CD4-positive, alpha-beta T cell treated with Interleukin-17A for 4 hours (primary cell): ENCODE measurements at places on chromosomes 6 and 20.

DNA sequence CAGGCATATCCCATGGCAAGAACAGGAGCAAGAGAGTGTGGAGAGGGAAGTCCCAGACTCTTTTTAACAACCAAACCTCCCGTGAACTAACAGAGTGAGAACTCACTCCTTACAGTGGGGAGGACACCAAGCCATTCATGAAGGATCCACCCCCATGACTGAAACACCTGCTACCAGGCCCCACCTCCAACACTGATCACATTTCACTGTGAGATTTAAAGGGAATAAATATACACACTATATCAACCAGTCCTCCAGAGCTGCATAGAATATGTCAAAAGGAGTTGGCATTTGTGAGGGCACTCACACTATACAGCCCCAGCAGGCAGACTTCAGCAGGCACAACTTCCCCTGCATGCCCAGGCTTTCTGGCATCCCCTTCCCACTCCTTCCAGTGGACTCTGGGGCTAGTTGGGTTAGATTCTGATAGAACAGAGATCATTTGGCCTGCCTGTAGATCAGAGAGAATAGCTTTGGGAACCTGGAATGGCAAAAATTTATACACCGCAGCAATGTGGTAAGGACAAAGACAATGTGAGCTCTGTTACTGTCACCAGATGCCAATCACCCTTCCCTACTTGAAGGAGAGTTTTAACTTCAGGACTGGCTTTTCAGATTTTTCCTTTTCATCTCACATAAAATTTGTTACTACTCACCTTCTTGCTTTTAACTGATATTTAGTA lies 25.2 kb upstream of the TENT5A start:
- DNase-seq = no peak

DNA sequence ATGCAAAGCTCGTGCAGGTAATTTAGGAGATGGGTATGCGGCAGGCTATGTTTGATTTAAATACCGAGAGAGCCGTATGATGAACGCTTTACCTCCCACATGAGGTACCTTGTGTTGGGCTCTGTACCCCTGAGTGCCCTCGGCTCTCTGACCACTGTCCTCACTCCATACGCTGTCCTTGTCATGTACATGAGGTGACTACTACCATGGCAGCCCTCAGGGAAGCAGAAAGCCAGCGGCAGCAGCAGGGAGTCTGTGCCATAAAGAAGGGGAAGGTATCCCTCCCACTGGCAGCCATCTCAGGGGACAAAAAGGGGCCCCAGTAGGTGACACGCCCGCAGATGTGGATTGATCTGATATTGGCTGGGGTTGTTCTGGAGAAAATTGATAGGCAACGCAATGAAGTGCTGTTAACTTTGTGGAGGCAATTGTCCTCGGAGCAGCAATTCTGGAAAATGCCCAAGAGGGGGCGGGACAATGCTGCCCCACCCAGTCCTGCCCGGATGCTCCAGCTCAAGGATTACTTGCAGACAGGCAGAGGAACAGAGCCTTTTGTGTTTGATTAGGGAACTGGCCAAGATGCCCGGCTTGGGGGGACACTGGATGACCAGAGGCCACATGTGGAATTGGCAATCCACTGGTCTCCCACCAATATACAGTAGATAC lies 38.0 kb upstream of the HSF2 start:
- DNase-seq = no peak

DNA sequence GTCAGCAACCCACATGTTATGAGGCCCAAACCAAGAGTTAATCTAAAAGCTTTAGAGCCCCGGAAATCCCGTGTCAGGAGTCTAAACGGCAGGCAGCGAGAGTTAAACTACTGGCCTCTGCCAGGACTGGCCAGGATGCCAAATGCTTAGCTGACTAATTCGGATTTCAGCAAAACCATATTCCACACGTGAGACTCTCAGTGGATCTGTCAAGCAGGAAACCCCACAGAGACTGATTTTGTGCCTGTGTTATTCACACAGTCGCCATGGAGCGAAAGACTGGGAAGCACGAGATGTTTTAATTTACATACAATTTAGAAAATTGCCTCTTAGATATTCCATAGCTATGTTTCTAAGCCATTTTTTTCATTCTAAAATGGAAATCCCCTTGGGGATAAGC lies 152.9 kb downstream of the RNASET2 start:
- DNase-seq = no peak

DNA sequence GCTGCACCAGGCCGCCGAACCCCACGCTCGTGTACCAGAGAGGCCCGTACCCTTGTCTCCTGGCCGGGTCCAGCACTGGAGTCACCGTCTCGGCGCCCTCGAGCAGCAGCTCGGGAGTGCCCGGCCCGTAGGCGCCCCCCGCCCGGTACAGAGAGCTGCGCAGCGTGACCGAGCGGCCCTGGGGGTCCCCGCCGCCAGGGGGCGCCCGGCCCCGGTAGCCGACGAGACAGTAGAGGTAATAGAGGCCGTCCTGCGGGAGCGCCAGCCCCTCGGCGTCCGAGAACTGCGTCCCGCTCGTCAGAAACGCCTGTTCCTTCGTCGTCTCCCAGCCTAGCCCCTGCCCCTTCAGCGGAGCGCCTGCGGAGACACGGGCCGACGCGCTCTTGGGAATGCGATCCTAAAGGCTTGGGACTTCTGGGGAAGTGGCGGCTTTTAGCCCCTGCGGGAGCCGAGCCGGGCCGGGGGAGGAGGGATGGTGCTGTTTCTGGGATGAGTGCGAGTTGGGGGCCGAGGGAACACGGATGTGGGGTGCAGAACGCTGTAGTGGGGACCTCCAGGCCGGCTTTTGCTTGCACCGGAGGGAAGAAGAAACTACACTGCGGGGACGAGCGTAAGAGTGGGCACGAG lies 1.3 kb downstream of the LTB start:
- DNase-seq = peak; percentile 94

DNA sequence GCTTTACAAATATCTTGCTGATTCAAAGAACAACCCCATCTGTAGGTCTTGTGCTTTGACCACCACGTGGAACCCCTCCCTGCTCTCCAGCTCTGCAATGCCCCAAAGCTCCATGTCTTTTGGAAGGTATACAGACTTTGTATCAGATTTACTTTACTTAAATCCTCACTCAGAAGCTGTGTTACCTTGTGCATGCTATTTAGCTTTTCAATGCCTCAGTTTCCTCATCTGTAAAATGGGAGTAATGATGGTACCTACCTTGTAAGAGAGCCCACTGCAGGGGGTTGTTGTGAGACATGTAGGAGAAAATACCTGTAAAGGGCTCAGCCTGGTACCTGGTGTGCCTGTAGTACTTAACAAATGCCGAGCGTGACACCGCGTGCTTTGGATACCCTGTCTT lies 200.2 kb upstream of the CHD6 start:
- DNase-seq = no peak

DNA sequence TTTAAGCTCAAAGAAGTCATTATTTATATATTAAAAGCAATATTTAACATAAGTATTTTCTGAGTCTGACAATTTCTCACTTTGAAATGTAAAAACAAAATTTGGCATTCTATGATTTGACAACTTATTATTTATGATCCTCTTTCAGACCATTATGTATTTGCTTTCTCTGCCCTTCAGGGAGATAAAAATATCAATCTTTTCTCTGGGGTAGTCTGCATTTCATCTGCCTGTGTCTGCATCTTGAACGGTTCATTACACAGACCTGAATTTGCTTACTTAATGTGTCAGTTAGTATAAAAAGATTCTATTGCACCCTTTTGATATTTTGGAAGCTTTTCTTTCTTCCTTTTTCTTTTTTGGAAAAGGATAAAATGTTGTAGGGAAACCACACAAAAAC lies 354.0 kb upstream of the RGS17 start:
- no peak for DNase-seq

DNA sequence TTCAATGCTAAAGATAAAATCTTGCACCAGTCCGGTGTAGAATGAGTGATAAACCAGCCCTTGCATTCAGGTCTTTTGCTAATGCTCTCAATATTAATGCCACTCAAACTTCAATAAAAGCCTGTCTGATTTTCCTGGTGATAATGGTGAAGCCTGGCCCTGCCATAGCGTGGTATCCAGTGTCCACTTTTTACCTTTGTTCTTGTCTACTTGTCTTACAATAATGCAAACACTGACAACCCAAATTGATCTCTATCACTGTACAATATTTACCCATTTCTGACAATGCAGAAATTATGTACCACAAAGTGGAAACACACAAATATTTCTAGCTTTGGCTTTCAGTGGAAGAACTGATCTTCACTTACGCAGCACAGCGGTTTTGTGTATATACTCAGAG lies 189.1 kb downstream of the ZDHHC14 start:
- DNase-seq = no peak

DNA sequence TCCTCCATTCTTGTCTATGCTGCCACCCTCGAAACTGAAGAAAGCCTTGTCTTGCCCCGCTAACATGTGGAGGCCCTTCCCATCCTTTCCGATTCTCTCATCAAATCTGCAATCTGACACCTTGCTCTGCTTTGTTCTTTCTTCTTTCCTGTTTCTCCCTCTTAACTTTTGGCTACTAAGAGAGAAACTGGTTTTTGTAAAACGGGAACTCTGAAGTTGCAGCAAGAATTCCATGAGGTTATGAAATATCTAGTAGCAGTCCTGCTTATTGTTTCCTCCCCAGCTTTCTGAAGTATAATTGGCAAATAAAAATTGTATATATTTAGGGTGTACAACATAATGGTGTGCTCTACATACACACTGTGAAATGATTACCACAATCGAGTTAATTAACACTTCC lies 80.2 kb downstream of the MAP7 start:
- no peak for DNase-seq

DNA sequence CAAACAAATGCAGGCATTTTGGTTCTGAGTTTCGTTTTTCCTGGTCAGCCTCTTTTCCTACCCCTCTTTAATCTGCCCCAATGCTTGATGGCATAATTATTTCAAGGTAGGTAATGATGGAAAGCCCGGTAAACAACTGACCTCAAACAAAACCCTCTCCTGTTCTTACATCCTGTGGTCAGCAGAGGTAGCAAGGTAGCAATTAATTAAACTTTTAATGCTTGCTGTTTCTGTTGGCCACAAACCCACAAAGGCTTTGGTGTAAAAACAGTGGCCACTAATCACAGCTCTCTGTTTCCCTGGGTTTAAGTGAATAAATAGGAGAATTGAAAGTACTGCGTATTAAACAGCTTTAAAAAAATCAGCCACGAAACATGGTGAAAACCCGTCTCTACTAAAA lies 261.5 kb upstream of the SOX4 start:
- DNase-seq = no peak

- no peak for DNase-seq
Measured at GRCh38 chr6:136226674-136227377, 23.3 kb downstream of the MTFR2 start.

GRCh38 chr6:166438211-166438861 lies 55.6 kb upstream of the MPC1 start:
- no peak for DNase-seq

- DNase-seq = no peak
Measured at GRCh38 chr20:37240337-37241067, 21.1 kb downstream of the GHRH start.

- DNase-seq = no peak
Measured at GRCh38 chr20:50930976-50931305, 296 bp downstream of the ADNP start.

- no peak for DNase-seq
Measured at GRCh38 chr6:3561725-3562124, 104.9 kb upstream of the SLC22A23 start.

GRCh38 chr6:134063966-134064445 lies 11.6 kb upstream of the SLC2A12 start:
- DNase-seq = peak; percentile 66

GRCh38 chr6:159935065-159935464 lies 33.8 kb upstream of the IGF2R start:
- DNase-seq = no peak

GRCh38 chr20:61129311-61129710 lies 122.8 kb upstream of the CDH4 start:
- no peak for DNase-seq

GRCh38 chr6:149331043-149331807 lies 13.7 kb downstream of the TAB2 start:
- no peak for DNase-seq

DNA sequence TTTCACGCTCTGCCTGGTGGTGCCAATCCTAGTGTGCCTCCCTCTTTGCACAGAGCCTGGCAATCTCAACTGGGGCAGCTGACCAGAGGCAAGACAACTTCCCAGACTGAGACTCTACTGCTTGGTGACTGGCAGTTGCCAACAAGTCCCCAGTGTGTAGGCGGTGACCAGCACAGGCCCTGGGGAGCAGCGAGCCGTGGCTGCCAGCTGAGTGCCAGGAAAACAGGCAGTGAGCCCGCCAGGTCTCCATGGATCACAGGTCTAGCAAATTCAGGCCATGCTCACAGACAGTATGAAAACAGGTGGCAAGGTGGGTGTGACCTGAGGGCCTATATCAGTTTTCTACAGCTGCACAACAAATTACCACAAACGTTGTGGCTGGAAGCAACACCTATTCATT lies 289.9 kb downstream of the KIF16B start:
- no peak for DNase-seq

DNA sequence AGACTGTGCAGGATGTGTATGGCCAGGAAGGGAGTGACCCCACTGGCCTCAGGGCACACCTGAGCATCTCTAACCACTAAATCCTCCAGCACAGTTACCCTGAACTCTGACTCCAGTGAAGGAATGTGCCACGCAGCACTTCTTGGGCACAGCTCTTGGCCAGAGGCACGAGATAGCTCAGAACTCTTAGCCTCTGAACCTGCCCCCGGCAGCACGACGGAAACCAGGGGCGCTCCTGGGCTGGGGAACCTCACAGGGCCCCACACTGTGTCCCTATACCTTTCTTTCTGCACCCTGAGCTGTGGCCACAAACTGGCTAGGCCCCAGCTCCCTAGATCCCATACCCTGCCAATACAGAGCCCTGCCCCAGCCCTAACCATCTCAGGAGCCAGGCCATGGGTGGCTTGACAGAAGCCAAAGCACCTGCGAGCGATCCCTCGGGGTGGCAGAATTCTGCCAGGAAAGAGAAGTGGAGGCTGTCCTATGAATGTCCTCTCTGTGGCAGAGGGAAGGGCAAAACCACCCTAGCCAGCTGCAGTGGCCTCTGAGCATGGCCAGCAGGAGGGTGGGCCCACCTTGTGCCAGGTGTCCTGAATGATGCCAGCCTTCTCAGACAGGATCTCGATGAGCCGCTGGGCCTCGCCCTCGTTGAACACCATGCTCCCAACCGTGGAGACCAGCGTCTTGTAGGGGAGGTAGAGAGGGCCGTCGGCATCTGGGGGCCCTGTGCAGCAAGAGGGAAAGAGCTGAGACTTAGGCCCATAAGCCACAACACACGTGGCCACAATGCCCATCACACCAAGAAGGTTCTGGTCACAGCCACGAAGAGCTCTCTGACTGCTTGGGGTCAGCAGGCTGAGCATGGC lies 39.4 kb downstream of the RRBP1 start:
- DNase-seq = no peak

DNA sequence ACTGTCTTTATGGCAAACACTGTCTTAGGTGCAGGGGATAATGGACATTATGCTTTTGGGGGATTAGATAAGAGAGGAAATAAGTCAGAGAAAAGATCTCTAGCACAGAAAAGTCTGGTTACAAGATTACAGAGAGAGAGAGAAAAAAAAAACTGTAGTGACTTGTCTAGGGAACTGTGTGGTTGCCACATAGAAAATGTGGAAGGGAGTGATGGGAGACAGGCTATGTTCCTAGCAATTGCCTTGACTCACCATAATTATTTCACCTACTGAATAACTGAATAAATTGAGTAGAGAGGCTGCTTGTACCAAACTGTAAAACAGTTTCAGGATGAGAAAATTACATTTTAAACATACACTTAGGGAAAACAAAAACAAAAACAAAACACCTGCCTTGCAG lies 229.7 kb downstream of the LAMA2 start:
- no peak for DNase-seq
